ENCODE measurements at places on chromosomes 16 and 17. TPM values are rescaled to one million over a fixed set of nuclear protein-coding genes. Genes with fewer than 3 reads are reported as not detected.

TAX1BP3 gene
- 228 TPM for total RNA-seq

TBC1D3K gene
- not detected for total RNA-seq

SYT17 gene
- under 0.01 TPM for total RNA-seq

RNF43 gene
- total RNA-seq = not detected

HSD17B2 gene
- 9.5 TPM for total RNA-seq

MPV17L gene
- total RNA-seq = 1.3 TPM

TRPV3 gene
- total RNA-seq = 0.43 TPM

NATD1 gene
- 2.6 TPM for total RNA-seq

LRRC75A gene
- 2.6 TPM for total RNA-seq

NME2 gene
- 486 TPM for total RNA-seq

KRTAP4-9 gene
- total RNA-seq = not detected

DOC2A gene
- 0.32 TPM for total RNA-seq

SLC16A5 gene
- 5.6 TPM for total RNA-seq

KDM6B gene
- 5.8 TPM for total RNA-seq

PRMT7 gene
- total RNA-seq = 42.7 TPM

SOST gene
- not detected for total RNA-seq

HOXB5 gene
- 0.32 TPM for total RNA-seq

LITAFD gene
- not detected for total RNA-seq

GDPD1 gene
- total RNA-seq = 2.6 TPM

IL34 gene
- total RNA-seq = 1.7 TPM

- DNase-seq = peak; percentile 41
These were observed 558 bp upstream of the ZFHX3 start for GRCh38 chr16:73048292-73049080.

DNA sequence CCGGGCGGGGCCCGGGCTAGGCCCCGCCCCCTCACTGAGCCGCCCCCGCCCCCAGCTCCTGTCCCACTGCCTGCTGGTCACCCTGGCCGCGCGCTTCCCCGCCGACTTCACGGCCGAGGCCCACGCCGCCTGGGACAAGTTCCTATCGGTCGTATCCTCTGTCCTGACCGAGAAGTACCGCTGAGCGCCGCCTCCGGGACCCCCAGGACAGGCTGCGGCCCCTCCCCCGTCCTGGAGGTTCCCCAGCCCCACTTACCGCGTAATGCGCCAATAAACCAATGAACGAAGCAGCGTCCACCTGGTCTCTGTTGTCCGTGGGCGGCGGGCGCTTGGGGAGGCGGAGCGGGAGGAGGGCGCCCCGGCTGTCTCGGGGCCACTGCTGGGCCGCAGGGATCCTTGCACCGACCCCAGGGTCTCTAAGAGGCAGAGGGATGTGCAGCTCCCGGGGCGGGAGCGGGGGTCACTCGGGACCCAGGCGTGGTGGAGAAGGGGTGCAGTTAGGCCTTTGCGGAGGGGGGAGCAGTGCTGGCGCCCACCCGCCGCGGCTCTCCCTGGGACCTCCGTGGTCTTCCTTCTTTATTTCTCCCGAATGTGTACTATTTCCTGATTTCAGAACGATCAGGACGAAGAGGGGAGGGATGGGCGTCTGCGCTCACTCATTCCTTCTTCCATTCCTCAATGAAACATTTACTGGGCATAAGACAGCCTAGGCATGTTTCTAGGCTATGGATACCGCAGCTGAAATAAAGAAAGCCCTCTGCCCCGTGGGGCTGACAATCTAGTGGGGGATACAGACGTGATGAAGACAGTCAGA is 2.0 kb downstream of the HBZ start:
- peak; percentile 50 for DNase-seq

- DNase-seq = peak; percentile 71
These were observed 985 bp upstream of the FZD2 start for GRCh38 chr17:44556166-44556831.

DNA sequence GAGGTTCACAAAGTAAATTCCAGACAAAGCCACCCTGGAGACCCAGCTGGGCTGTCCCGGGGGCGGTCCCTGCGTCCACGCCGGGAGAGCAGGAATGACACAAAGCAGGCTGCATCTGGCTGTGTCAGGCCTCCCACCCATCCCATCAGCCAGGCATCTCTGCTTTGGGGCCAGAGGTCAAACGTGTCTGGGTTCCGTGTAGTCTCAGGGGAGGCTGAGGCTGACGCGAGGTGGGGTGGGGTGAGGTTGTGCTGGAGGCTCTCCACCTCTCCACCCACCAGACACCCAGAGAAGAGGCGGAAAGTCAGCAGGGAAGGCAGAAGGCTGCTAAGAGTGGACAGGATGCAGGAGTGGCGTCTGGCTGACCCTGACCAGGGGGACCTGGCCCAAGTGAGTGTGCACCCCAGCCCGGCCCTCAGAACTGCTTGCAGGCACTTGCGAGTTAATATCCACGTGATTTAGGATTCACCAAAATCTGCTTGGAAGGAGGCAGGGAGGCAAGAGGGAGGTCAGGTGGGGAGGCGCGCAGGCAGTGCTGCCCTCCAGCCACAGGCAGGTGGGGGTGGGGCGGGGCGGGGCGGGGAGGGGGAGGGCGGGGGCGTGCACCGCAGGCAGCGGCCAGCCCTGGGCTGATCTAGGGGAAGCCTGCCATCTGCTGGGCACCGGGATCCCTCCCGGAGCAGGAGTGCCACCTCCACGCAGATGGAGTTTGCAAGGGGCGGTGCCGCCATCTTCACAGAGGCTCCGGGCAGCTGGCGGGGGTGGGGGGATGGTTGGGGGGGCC is 44.3 kb downstream of the TBC1D16 start:
- peak; percentile 81 for DNase-seq

GRCh38 chr16:66287926-66288325 is 78.6 kb upstream of the CDH5 start:
- DNase-seq = no peak

- no peak for DNase-seq
These were observed 108.5 kb upstream of the CCL2 start for GRCh38 chr17:34146440-34147043.

DNA sequence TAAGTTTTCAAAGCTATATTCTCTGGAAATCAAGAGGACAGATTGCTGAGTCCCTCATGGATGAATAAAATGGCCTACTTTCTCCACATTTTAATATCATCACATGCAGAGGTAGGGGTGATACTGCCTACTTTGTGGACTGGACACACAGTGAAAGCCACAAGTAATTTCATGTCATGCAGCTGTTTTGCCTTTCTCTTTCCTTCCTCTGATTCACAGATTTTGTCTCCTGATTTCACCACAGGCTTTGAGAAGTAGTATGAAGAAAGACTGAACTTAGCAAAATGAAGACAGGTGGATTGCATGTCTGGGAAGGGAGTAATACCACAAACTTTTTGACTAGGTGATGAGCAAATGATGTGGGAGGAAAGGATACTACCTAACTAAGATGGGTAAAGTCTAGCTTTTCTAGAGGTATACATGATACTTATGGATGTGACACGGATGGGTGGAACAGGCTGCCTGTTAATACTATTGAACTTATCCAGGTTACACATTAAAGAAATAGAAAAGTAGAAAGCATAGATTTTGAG is 478.4 kb upstream of the GOT2 start:
- DNase-seq = no peak

- no peak for DNase-seq
These were observed 77.8 kb downstream of the CYLD start for GRCh38 chr16:50819706-50820105.

- no peak for DNase-seq
These were observed 10.7 kb downstream of the MSRB1 start for GRCh38 chr16:1932050-1933028.

GRCh38 chr16:71500964-71501363 is 11.8 kb upstream of the ZNF19 start:
- DNase-seq = no peak

GRCh38 chr16:88767546-88768070 is 17.4 kb downstream of the PIEZO1 start:
- DNase-seq = no peak

- DNase-seq = no peak
These were observed 6.5 kb upstream of the PEMT start for GRCh38 chr17:17598003-17598402.

DNA sequence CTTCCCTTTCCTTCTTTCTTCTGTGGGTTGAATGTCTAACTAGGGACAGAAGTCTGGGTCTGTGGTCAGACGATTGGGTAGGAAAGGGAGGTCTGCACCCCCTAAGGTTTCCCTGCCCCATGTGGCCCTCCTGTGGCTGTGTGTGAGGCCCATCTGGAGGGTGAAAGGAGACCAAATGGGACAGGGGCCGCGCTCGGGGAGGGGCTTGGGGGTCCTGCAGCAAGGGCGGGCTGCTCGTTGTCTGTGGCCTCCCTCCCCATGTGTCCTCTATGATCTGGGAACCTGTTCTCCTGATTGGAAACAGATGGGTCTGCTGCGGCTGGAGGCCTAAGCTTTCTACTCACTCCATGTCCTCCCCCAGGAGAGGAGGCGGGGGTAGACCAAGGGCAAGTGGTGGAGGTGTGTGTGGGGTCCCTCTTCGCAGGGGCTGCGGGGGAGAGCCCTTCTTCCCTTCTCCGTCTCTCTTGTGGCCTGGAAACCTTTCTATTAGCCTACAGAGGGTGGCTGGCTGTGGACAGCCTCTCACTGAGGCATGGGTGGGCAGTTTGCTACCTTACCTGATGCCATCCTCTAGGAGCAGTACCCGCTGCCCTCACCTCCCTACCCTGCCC is 18.6 kb downstream of the IGFBP4 start:
- peak; percentile 47 for DNase-seq

- no peak for DNase-seq
These were observed 32.0 kb downstream of the KSR1 start for GRCh38 chr17:27488231-27488630.

DNA sequence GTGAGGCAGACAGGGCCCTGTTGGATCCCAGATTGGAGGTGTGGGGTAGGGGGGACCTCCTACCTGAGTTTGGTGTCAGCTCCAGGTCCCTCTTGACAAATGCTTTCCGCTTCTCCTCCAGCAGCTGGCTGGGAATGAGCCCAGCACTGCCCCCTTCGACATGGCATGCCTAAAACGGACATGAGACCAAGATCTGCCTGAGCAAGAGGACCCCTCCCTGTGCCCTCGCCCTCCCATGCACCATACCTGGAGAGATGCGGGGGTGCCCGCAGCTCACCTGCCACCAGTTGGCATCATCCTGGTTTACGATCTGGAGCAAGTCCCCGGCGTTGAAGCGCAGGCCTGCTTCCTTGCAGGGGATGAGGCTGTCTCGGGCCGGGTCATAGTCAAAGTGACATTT is 26.2 kb downstream of the MPP2 start:
- DNase-seq = no peak

DNA sequence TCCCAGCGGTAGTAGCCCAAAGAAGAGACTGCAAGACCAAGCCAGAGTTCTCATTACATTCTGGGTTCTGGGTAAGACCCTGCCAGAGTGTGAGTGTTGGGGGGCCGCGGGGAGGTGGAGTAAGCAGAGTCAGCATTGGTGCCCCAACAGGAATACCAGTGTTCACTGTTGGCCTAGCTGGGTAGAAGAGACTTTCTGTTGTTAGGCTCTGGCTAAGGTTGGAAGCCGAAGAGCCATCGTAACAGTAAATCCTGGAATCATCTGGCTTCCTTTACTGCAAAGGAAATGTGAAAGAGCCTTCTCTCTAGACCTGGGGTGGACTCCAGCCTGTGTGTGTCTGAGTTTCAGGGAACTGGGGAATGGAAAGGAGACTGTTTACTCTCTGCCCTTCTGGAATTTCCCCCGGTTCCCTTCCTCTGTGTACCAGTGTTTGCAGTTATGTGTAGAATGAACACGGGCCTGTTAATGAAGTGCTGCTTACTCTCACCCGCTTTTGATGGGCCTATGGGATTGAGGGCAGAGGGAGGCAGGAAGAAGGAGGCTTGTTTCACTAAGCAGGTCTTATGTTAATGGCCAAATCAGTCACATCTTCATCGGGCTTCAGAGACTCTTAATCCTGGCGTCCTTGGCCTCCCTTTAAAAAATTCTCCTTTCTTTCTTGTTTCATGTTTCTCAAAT is 68.5 kb downstream of the WWP2 start:
- peak; percentile 43 for DNase-seq

GRCh38 chr16:51153577-51154031 is 2.5 kb upstream of the SALL1 start:
- DNase-seq = no peak

DNA sequence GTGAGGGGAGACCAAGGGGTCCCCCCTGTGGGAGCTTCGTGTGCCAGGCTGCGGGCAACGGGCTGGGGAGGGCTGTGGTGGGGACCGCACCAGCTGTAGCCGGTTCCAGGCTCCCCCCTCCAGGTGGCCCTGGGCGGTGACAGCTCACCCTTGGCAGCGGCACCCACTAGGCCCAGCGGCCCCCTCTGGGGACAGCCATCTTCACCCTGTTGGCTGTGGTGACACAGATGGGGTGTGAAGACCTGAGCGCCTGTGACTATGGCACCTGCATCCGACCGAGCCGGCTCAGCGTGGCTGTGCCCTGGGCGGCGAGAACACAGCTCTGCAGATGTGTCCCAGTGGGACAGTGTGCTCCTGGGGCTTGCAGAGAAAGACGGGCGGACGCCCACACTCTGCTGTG is 1.1 kb upstream of the C1QTNF8 start:
- no peak for DNase-seq

DNA sequence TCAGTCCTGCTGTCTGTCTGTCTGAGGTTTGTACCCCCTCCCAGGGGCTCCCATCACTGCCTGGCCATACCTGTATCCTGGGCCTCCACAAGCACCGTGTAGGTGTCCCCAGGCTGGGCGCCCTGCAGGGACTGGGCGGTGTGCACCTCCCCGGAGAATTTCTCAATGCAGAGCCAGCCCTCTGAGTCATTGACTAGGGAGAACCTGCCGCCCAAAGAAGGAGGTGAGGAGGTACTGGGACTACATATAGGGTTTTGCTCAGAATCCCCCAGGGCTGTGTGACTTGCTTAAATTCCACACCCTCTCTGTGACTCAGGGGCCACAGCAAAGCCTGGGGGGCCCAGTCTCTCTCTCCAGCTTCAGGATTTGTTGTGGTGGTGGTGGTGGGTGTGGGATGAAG is 7.6 kb downstream of the CDH16 start:
- no peak for DNase-seq

DNA sequence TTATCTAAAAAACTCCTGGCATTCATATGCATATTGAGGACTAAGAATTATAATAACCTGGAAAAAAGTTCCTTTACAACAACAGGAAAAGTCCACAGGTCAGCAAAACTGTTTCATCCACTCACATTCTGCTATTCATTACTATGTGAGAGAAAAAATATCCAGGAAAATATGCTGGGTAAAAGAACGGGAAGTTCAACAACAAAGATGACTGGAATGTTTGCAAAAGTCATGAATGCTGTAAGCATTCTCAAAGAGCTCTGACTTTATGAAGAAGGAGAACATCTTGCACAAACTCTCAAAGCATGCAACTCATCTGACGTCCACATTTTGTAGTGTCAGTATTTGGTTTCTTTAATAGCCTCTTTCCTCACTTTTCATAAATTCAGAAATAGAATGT is 56.9 kb upstream of the ALDH3A1 start:
- peak; percentile 88 for DNase-seq

DNA sequence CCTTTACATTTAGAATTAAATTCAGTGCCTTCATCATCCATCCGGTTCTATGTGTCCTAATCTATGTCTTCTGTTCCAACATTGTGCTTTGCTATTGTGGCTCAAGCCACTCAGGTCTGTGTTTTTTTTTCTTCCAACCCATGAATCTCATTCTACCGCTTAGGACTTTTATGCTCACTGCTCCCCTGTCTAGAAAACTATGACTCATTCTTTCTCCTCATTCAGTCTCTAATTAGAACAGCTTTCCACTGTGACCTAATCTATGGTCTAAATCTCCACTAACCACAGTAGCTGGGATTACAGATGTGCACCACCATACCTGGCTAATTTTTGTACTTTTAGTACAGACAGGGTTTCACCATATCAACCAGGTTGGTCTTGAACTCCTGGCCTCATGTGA is 418.7 kb downstream of the KCNJ2 start:
- no peak for DNase-seq
